ENCODE measurements at places on chromosomes 12 and 14. TPM values are rescaled to one million over a fixed set of nuclear protein-coding genes. Genes with fewer than 3 reads are reported as not detected.

KSR2 gene
- total RNA-seq, result not detected

JKAMP gene
- 24.4 TPM for total RNA-seq

ARHGEF40 gene
- 41.4 TPM for total RNA-seq

GYS2 gene
- total RNA-seq, result not detected

SYCP3 gene
- 0.24 TPM for total RNA-seq

RERG gene
- total RNA-seq, result 98.8 TPM

GLS2 gene
- 0.69 TPM for total RNA-seq

ITGA5 gene
- total RNA-seq, result 1,151 TPM

NACA gene
- 542 TPM for total RNA-seq

RIMBP2 gene
- total RNA-seq, result 1.3 TPM

PPP1R1A gene
- 7.4 TPM for total RNA-seq

KLRC4 gene
- total RNA-seq, result not detected

TROAP gene
- 0.60 TPM for total RNA-seq

BRMS1L gene
- total RNA-seq, result 12.4 TPM

EXOC3L4 gene
- 1.0 TPM for total RNA-seq

SLC5A8 gene
- total RNA-seq, result not detected

CLECL1 gene
- total RNA-seq, result 1.9 TPM

Measured in posterior vena cava (tissue), 2 donors.